ENCODE measurements at places on chromosomes 3 and 15. TPM values are rescaled to one million over a fixed set of nuclear protein-coding genes. Genes with fewer than 3 reads are reported as not detected.
A peak's percentile ranks its signal among the peaks of the same experiment; 100 is the strongest.

DNA sequence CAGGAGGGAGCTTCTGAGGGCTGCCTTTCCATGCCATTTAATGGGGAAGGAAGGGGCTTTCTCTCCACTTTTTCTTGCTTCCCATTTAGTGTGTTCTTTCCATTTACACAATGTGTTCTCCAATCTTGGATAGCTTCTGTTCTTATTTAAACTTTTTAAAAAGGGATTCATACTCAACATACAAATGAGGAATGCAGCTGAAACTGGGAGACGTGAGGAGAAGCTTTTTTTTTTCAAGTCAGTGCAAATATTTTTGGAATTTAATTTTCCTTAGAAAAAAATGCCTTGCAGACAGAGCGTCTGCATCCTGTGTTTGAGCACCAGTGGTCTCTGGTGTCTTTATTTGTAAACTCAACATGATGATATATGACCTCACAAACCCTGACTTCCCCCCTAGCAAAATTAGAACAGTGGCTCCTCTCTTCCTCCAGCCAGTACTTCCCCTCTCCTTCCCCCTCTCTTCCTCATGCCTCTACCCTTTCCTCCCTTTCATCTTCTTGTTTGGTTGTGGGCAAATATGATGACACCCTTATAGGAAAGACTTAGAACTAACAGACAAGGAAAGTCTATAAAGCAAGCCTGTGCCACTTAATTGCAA lies 48.1 kb upstream of the PCSK6 start:
- DNase-seq = no peak

The CELF6 gene
- total RNA-seq = not detected

GRCh38 chr3:22893101-22893500 lies 310.0 kb upstream of the UBE2E2 start:
- DNase-seq = no peak

The CD80 gene
- total RNA-seq = not detected

The ANKRD63 gene
- 0.37 TPM for total RNA-seq

- DNase-seq = no peak
These were observed 3.3 kb upstream of the TIPIN start for GRCh38 chr15:66359740-66360139.

DNA sequence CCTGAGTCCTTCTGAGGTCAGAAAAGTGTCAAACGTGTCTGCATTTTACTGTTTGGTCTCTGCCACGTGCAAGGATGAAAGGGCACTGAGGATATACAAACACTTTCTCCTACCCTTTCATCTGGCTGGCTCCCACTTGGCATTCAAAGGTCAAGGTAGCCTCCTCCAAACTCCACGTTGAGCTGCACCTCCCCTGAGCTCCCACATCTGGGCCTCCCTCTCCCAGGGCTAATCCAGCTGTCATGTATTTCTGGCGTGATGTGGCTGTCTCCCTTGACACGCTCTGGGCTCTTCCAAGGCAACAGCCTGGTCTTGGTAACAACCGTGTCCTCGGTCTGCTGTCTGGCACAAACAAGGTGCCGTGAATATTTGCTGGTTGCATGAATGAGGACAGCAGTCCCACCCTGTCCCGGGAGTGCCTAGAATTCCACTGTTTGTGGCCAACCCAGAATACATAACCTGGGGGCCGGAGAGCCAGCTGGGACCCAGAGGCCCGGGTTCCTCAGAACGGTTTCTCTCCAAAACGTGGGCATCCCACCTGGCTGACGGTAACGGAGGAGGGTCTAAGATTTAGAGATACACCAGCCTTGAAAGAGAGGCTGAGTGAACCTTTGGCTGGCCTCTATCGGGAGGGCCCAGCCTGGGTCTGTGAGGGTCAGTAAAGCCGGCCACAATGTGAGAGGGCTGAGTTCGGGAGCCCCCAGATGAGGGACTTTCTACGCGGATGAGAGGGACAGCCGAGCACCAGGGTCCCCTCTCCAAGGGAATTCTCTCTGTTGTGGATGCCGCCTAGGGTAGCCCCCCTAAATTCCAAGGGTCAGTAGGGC lies 767 bp downstream of the GLT8D1 start:
- DNase-seq = no peak

DNA sequence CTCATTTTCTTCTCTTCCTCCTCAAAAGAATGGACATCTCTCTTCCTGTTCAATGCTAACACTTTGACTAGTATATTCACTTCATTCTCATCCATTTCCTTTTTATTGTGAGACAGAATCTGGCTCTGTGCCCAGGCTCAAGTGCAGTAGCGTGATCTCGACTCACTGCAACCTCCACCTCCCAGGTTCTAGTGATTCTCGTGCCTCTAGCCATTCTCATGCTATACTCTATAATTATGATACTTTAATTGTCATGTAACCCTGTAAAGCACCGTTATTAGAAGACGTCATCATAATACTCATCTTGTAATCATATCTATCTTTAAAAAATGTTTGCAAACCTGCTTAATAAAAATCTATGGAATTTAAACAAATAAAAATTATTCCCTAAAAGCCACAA lies 107.0 kb downstream of the SHOX2 start:
- DNase-seq = no peak

DNA sequence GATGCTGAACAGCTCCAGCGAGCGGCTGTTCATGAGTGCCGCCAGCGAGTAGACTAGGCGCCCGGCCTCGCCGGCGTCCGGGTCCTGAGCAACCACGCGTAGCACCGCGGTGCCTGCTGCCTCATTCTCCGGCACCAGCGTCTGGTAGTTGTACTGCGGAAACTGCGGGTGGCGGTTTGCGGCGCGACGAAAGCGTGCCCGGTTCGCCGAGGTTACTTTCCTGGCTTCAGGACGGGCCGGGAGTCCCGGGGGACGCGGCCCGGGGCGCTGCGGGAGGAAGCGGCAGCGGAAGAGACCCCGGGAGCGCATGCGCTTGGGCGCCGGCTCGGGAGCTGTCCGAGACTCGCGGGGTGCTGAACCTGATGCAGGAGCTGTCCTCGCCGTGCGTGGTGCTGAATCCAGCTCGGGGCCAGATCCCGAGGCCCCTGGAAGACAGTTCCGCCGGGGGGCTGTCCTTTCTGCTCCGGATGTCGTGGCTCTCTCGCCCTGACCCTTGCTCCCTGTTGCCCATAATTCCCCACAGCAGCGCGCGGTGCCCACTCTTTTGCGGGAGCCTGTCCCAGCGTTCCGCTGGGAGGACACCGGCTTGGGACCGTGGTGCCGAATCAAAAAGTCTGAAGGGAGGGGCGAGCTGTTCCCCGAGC lies 1.1 kb downstream of the CELSR3 start:
- DNase-seq = no peak

- no peak for DNase-seq
These were observed 210.3 kb downstream of the ULK4 start for GRCh38 chr3:41751597-41751996.

DNA sequence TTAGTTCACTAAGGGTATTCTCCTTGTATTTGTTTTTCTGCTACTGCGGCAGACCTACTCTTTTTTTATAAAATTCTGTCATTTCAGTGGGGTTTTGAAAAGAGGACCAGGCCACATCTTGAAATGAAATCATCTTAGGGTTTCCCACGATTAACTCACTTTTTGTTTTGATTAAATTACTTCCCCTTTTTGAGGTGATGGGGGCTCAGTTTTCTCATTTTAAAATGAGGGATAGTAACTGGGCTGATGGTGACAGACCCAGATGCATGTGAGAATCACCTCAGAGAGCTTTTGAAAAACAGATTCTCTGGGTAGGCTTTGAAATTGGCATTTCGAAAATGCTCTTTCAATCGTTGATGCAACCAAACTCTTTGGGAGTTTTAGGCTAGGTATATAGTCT lies 24.2 kb downstream of the UBE2Q2 start:
- DNase-seq = no peak

DNA sequence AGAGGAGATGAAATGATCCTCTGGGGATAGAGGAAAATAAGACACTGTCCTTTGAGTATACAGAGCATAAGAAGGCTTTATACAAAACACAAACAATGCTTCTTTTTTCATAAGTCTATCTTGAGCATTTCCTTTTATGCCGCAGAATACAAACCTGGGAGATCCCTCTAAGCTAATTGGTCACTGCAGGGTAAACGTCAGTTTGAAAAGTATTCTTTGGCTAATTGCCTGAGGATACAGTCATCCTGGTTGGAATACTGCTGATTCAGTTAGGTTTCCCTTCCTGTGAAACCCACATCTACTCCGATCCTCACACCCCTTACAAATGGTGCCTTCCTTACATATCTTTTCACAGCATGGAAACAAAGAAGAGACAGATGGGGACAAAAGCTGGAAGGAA lies 10.6 kb downstream of the WNT5A start:
- peak; percentile 78 for DNase-seq

GRCh38 chr3:15071699-15072098 lies 6.6 kb upstream of the MRPS25 start:
- no peak for DNase-seq

The ZNF80 gene
- not detected for total RNA-seq

Measured in H4 (cell line).